AG04450 (cell line): ENCODE measurements at places on chromosomes 7 and 10.

GRCh38 chr7:47666164-47666862 is 84.4 kb upstream of the TNS3 start:
- peak; percentile 23 for DNase-seq

DNA sequence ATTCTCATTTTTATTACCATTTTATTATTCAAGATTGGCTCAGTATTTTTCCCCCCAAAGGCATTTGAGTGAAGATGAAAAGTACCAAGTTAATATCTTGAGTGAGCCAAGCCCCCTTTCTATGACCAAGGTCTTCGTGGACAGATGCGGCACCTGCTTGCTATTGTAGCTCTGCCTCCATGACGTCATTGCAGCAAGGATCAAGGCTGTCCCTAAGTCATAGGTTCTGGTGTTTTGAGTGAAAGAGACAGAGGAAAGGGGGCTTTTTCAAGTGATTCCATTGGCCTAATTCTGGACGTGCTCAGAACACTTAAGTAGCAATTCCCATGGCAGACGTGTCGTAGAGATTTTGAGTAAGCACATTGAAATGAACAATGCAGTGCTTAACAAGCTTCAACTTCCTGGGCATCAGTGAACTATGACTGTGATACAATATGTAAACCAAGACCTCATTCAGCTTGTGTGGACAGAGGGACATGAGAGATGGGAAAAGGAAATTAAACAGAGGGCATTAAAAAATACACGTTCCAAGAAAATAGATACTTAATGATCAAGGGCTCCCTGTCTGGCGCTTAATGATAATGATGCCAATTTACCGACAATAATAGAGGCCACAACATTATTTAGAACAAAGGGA is 248.7 kb upstream of the NPVF start:
- no peak for DNase-seq

GRCh38 chr10:96830511-96831199 is 1.4 kb upstream of the LCOR start:
- no peak for DNase-seq

DNA sequence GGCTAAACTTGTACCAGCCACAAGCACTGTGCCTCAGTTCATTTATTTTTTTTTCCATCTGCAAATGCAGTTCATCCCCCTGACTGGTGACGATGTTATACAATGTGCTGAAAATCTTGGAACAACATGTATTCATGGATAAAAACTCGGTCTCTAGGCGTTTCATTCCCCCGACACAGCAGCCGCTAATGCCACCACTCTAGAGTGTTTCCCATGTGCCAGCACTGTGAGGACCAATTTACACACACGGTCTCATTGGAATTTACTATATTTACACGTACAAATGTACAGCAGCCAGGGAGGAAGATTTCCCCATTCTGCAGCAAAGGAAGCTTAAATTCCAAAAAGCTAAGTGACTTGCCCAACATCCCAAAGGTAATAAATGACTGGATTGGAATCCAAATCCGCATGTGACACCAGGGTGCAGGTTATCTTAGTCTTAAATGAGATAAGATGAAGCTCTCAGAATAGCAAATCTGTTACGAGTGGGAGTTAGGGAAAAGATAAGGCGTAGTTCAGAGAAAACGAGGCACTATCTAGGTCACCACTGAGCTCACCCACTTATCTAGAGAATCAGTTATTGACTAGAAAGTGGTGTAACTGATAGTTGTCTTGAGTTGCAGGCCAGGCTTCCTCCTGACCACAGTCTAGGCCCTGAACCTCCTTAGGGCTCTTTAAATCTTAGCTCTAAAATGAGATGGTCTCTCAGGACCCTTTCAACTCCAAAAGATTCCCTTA is 36.7 kb downstream of the FAM107B start:
- DNase-seq, result no peak
